ENCODE measurements at places on chromosomes 5 and 9.

DNA sequence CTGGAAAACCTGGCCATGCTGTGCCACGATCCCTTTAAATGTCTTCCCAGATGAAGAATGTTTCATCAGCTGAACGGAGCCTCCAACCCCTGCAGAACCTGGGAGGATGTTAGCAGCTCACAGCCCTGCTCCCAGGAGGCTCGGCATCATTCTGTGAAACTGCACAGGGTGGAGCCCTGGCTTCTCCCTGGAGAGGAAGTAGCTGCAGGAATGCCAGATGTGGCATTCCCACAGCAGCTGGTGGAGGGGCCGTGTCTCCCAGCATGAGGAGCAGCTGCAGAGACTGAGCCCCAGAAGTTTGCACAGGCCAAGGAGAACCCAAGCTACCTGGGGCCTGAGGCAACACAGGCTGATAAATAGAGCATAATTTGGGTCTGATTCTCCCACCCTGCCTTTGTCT lies 165.8 kb upstream of the MAP3K1 start:
- no peak for DNase-seq

GRCh38 chr5:42057254-42057690 lies 132.2 kb downstream of the FBXO4 start:
- peak; percentile 54 for DNase-seq

GRCh38 chr5:135052511-135053145 lies 18.6 kb upstream of the PITX1 start:
- DNase-seq = no peak

GRCh38 chr9:20984506-20984905 lies 46.9 kb downstream of the HACD4 start:
- DNase-seq = no peak

DNA sequence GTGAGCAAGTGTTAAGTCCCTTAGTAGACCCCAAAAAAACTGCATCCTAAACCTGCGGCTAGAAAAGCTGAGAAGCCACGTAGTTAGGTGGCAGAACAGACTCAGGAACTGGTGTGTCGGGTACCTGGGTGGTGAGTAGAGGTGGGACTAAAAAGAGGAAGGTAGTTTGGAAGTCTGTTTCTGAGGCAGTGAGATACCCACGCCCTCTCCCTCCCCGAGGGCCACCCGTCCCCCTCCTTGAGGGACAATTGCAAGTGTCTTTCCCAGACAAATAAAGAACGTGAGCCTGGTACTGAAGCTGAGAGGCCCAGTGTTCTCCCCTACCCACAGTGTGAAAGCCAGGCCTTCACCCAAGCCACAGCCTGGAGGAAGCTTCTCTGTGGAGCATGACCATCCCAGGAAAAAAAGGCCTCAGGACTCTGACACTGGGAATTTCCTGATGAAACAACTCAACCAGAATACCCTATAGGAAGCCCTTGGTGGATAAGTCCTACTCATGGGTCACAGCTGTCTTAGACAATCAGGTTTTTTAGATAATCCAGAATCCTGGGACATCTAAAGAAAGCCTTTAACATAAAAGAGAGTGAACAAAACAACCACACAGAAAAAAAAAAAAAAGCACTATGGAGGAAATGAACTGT lies 7.0 kb upstream of the CD74 start:
- no peak for DNase-seq

DNA sequence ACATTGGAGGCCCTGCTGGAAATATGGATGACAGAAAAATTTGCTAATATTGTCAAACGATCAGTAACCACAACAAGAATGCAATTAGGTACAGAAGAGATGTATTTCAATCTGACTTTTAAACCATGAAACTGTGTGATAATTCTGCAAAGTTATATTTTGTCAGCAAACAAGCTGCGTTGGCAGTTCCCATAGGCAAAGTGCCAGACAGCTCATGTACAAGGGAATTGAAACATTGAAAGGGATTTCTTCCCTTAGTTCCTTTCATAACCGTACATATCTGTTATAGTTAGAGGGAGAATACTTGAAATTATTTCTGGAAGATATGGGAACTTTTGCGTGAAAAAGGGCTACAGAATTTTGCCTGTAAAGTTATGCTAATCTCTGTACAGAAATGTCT lies 419.4 kb upstream of the PTGER4 start:
- peak; percentile 4 for DNase-seq

DNA sequence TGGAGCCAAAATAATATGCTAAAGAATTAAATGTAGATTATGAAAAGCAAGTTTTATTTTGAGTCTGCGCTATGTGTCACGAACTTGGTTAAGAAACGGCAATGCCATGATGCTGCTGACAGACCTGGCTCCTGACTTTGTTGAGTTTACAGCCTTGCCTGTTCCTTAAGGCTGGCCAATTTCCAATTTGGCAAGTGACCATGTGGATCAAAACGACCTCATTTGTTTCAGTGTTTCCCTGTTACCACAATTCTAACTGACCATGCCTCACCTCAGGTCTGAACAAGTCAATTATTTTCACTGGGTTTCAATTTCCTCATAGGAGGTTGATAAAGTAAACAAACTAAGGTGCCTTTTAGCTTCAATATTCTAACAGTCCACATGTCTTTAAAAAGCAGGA lies 461.4 kb downstream of the ZNF608 start:
- no peak for DNase-seq

DNA sequence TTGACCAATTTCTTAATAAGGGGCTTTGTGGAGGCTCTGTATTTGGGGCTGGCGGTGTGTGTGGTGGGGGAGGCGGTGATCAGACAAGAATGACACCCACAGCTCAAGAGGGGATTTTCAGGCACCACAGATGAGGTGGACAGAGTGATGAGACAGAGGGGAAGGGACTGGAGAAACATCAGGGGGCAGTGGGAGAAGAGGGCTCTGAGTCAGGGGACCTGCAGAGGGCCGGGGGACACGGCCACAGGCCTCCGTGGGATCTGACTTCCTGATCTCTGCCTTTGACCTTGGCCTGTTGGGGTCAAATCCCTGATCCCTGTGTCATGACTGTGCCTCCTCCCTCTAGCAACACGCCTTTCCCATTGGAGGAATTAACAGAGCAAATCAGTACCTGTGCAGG lies 197.7 kb downstream of the C9orf50 start:
- DNase-seq = no peak

- DNase-seq = no peak
Observed at GRCh38 chr9:135695036-135695435, 4.2 kb downstream of the SOHLH1 start.

- no peak for DNase-seq
Observed at GRCh38 chr5:107268241-107268640, 402.5 kb downstream of the EFNA5 start.

DNA sequence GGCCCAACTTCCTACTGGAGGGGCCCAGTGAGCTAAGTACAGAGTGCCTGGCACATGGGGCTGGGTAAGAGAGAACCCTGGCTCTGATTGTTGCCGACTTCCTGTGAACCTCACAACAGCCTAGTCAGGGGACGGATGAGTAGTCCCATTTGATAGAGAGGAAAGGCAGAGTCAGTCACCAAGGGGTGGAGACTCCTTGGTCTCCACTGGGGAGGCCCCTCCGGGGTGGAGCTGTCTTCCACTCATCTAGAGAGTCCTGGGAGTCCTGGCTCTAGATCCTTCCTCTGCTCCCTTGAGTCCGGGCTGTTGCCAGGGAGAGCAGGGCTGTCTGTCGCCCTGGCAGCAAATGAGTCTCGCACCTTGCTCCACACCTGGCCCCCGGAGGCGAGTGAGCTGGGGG lies 8.0 kb downstream of the GRK6 start:
- DNase-seq = no peak

DNA sequence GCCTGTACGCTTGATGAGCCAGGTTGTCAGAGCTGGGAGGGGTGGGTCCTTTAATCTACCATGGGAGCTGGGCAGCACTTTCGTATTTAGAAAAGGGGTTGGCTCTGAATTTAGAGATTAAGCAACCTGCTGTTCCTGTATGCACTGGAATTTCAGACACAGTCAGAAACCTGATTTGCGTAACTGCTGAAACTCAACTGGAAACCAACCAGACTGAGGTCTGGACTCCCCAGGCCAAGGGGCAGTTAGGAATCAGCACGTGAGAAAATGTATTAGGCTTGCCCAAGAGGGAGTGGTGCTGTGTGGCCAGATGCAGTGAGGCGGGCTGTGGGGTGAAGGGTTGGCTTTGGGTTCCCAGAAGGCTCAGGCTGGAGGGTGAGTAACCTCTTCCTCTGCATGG lies 235.0 kb downstream of the GOLPH3 start:
- DNase-seq = no peak

- peak; percentile 94 for DNase-seq
Observed at GRCh38 chr9:15155826-15156225, 151.2 kb downstream of the TTC39B start.
